ENCODE measurements at places on chromosomes 13 and 19.
A peak's percentile ranks its signal among the peaks of the same experiment; 100 is the strongest.

DNA sequence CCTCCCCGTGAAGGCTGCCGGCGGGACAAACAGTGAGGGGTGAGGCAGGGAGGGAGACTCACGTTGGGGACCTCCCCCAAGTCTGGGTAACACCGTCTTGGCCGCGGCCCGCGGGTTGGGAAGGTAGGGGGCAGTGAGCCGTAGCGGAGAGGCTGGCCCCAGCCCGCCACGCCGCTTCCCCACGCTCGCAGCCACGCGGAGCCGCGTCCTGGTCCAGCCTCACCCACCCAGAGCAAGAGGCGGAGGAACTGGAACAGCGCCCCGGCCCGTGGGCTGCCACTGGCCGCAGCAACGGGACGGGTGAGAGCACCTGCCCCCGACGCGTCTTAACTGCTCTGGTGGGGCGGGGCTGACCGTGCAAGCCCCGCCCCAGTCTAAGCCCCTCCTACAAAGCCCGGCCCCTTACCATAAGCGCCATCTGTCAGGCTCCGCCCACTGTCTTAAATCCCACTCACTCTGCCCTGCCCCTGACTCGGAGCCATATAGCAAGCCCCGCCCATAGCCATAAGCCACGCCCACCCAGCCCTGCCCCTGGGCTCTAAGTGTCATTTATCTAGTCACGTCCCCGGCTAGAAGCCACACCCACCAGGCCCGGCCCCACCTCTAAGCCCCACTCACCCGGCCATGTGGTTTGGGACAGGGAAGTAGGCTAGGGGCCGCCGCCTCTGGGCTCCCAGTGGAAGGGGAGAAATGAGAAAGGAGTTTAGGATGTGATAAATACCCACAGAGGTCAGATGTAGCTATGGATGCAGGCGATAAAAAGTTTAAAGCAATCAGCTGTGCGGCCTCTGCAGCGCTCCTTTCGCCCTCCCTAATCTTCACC lies 2.1 kb upstream of the CCL25 start:
- H3K27ac ChIP-seq = no peak overlapping the region
- H3K27me3 ChIP-seq = no peaks in the 10 kb centered on the region
- H3K36me3 ChIP-seq = no peaks in the 10 kb centered on the region
- 0 out of 2 replicates have a peak overlapping the region, but pooled peaks have one; percentile 3 for H3K4me3 ChIP-seq

DNA sequence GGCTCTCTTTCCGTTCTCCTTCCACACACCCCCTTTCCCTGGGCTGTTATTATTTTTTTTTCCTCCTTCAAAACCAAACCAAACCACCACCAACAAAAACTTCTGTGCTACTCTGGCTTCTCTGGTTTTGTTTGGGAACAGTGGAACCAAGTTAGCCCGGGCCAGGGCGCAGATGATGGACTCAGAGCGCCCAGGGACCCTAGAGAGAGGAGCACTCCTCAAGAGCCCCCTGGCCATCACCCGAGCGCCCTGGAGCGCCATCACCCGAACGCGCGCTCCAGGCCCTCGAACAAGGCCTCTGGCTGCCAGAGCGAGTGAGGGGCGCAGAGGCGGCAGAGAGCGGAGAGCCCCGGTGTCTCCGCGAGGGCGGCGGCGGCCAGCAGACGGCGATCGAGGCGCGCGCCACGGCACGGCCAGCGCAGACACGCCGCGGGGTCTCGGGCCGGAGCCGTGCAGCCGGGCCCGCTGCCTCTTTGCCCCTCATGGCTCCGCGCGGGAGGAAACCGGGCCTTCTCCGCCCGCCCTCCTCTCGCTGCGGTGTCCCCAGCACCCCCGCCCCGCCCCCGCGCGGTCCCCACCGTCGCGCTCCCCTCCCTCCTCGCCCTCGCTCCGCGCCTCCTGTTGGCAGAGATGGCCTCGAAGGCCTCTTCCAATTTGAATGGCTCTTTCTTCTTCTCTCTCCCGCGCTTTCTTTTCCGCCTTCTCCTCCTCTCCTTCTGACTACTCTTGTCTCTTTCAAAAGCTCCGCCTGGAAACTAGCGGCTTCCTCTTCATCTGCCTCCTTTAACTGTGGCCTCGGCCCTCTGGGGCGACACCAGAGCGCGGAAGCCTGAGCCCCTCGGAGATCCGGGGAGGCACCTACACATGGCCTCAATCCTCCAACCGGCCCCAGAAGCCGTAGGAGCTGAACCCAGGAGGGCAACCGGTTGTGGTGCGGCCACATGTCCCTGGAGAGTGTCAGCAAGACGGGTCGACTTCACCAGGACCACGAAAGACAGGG lies 4.1 kb upstream of the SOX1 start:
- no peaks in the 10 kb centered on the region for H3K4me1 ChIP-seq
- no peak overlapping the region for H3K27ac ChIP-seq
- no peak overlapping the region for H3K4me3 ChIP-seq
- no peak for DNase-seq
- H3K36me3 ChIP-seq = no peaks in the 10 kb centered on the region

DNA sequence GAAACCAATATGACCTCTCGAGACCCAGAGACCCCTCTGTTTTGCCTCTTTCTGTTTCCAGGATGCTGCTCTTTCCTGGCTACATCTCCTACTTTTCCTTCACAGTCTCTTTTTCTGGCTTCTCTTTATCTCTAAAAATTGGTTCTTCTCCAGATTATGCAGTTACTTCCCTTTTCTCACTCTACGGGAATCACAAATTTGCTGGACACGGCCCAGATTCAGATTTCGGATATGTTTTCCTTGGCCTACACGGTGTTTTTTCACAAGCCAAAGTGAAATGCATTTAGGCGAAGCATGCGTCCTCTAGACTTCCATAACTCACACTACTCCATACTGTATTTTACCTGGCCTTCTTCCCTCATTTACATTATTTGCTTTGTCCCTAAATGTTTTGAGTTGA lies 214.7 kb upstream of the MIR17HG start:
- DNase-seq = no peak
- H3K36me3 ChIP-seq = no peaks in the 10 kb centered on the region
- H3K27me3 ChIP-seq = no peaks in the 10 kb centered on the region
- no peak overlapping the region for H3K27ac ChIP-seq
- no peaks in the 10 kb centered on the region for H3K4me1 ChIP-seq

GRCh38 chr13:30569901-30570576 lies 47.7 kb upstream of the USPL1 start:
- peaks cover 10% of the 10 kb centered on the region for H3K4me1 ChIP-seq
- DNase-seq = peak; percentile 52
- H3K36me3 ChIP-seq = no peaks in the 10 kb centered on the region
- no peak overlapping the region for H3K4me3 ChIP-seq
- no peak overlapping the region for H3K27ac ChIP-seq

GRCh38 chr13:39682788-39683187 lies 27.3 kb downstream of the COG6 start:
- H3K4me1 ChIP-seq = no peaks in the 10 kb centered on the region
- no peak overlapping the region for H3K4me3 ChIP-seq
- H3K36me3 ChIP-seq = peaks cover 5% of the 10 kb centered on the region
- DNase-seq = no peak
- H3K27me3 ChIP-seq = no peaks in the 10 kb centered on the region

DNA sequence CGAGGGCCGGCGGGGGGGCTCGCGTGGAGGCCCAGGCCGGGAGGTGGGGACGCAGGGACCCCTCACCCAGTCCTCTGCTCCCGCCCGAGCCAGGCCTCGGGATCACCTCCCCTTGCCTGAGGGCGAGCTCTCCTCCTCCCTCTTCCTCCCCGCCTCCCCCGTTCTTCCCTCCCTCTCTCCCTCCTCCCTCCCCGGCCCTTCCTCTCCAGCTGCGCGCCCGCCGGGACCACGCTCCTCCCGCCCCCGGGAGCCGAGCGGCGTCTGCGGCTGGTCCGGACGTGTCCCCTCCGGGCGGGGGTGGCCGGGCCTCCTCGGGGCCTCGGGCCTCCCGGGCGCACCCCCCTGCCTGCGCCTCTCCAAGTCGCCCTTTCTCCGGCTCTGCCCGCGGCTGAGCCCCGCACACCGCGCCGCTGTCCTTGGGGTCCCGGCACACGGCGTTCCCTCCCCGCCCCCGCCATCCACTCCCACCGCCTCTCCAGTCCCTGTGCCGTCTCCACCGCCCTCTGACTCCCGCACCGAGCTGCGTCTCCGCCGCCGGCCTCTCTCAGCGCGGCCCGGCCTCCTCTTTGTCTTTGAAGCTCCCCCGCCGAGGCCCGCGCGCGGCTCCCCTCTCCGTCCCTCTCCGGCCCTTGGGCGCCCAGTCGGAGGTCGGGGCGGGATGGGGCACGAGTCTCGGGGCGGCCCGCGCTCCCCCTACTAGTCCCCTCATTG lies 5.7 kb downstream of the SOX1 start:
- DNase-seq = no peak
- H3K36me3 ChIP-seq = no peaks in the 10 kb centered on the region
- no peak overlapping the region for H3K27ac ChIP-seq
- H3K27me3 ChIP-seq = peaks cover 7% of the 10 kb centered on the region

- no peak for DNase-seq
- no peak overlapping the region for H3K4me3 ChIP-seq
- peaks cover 24% of the 10 kb centered on the region for H3K4me1 ChIP-seq
- H3K27ac ChIP-seq = no peak overlapping the region
- no peaks in the 10 kb centered on the region for H3K36me3 ChIP-seq
Observed at GRCh38 chr13:98664047-98664446, 87.1 kb upstream of the STK24 start.

DNA sequence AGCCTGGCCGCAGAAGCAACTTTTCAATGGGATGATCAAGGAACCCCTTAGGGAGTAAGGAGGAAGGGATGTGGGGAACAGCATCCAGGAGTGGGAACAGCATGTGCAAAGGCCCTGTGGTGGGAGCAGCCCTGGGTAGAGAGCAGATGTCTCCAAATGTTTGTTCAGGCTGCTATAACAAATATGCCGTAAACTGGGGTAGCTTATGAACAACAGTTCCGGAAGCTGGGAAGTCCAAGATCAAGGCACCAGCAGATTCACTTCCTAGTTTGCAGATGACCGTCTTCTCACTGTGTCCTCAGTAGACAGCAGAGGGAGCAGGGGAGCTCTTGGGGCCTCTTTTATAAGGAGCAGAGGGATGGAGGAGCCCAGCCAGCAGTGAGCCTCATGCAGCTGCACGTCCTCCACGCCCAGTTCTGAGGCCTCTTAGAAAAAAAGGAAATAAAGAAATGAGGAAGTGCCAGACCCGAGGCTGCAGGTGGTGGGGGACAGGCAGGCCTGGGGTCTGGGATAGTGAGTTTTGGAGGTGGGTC lies 4.2 kb upstream of the LRRC25 start:
- H3K27me3 ChIP-seq = no peaks in the 10 kb centered on the region
- H3K36me3 ChIP-seq = no peaks in the 10 kb centered on the region
- peak overlapping the region; percentile 35 for H3K4me3 ChIP-seq
- no peak overlapping the region for H3K27ac ChIP-seq
- DNase-seq = peak; percentile 76

Measured in HepG2 (cell line).